A673 (cell line): ENCODE measurements at places on chromosomes 11 and 22.

DNA sequence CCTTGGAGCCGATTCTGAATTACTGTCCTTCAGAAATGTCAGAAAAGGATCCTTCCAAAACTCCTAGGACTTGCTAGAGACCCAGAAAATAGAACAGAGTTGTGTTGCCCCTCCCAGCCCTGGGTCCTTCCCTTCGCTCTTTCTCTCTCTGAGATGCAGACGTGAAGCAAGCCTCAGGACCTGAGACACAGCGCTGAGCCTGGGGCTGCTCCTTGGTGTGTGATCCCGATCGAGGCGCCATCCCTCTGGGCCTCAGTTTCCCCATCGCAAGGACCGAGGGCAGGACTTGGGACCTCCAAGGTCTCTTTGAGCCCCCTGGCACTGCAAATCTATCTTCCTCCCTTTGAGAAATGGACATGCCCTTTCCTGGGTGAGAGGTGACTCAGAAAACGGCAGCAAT lies 533.5 kb downstream of the TBC1D22A start:
- no peak for DNase-seq

DNA sequence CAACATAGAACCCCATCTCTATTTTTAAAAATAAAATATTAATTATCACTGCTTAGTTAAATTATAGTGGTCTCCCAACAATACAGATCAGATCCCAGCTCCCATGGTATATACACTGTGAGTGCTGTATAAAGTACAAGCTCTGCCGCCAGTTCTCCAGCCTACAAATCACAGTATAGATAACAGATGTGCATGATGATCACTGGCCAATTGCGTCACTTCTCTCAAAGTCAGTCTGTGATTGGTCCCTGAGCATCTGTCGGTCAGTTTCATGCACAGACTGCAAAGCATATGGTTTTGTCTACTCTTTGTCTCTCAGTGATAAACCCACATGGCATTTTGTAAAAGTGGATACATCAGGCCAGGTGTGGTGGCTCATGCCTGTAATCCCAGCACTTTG lies 15.7 kb downstream of the PPARA start:
- no peak for DNase-seq

GRCh38 chr11:65616575-65617001 lies 1.0 kb downstream of the PCNX3 start:
- DNase-seq: no peak

GRCh38 chr22:43889201-43889859 lies 2.5 kb downstream of the PNPLA5 start:
- no peak for DNase-seq

DNA sequence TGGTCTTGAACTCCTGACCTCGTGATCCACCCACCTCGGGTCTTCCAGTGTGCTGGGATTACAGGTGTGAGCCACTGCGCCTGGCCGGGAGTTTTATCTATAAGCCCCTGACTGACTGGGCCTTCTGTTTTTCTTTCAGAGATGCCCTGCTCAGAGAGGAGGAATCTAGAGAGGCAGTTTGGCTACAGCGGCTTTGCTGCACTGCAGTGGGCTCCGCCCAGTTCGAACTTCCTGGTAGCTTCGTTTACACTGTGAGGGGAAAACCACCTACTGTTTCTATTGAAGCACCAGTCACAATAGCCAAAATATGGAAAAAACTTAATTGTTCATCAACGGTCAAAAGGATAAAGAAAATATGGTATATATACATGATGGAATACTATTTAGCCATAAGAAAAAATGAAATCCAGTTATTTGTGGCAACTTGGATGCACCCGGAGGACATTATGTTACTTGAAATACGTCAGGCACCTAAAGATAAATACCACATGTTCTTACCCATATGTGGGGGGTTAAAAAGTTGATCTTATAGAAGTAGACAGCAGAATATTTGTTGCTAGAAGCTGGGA lies 31.9 kb upstream of the FAM181B start:
- DNase-seq: peak; percentile 35

DNA sequence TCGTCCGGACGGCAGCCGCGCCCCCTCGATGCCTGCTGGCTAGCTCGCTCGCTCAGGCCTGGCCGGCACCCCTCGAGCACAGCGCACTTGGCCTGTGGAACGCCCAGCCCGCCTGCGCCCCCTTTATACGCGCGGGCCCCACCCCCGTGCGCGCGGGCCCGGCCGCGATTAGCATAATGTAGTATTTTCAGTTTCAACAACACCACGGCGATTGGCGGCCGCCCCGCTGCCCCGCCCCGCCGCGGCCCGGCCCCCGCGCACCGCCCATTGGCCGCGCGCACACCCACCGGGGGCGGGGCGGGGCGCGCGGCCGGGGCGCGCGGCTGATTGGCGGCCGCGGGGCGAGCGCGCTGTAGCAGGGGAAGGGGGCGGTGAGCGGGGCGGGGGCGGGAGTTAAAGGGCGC lies at the start of gene CDKN1C:
Gene CDKN1C, minus strand, starts transcription at position 98 of the 404 bp plus-strand sequence. CDS start 319 bp downstream, outside the sequence.
- DNase-seq: peak; percentile 86

GRCh38 chr11:91686281-91686680 lies 538.3 kb upstream of the FAT3 start:
- no peak for DNase-seq

- no peak for DNase-seq
Observed at GRCh38 chr22:50550395-50550794, 4.7 kb downstream of the KLHDC7B start.

- no peak for DNase-seq
Observed at GRCh38 chr11:1299621-1300020, 9.8 kb downstream of the TOLLIP start.

- DNase-seq: peak; percentile 64
Observed at GRCh38 chr11:117770061-117770460, 27.0 kb downstream of the DSCAML1 start.

DNA sequence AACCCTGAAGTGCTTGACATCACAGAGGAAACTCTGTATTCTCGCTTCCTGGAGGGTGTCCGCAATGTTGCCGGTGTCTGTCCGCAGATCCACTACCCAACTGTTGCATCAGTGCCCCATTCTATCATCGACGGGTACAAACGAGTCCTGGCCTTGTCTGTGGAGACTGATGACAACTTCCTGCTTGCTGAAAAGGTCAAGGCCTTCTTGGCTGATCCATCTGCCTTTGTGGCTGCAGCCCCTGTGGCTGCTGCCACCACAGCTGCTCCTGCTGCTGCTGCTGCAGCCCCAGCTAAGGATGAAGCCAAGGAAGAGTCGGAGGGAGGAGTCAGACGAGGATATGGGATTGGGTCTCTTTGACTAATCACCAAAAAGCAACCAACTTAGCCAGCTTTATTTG lies 42.9 kb upstream of the DAGLA start:
- no peak for DNase-seq
